ENCODE measurements at places on chromosomes 5 and 9.

DNA sequence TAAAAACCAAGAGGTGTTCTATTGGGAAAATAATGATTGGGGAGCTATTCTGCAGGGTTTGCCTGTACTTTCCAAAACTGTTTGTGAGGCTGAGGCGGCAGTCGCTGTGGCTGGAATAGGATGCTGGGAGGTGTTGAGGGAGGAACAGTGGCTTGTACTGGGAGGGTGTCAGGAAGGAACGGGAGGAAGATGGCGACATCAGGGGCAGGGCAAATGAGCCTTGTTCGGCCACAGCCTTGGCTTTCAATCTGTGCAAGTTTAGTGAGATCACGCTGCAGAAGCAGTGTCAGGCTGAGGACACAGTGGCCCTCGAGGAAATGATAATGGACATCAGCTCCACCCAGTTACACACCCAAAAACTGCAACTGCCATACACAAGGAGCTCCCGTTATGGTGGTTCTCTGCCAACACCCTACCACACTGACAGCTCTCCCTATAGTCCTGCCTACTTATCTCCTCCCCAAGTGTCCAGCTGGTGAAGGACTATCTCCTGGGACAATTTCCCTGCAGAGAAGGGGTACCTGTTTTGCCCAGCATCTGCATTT is 27.3 kb downstream of the KIF2A start:
- DNase-seq: no peak

GRCh38 chr9:72089451-72090130 is 29.2 kb upstream of the C9orf57 start:
- DNase-seq: no peak

DNA sequence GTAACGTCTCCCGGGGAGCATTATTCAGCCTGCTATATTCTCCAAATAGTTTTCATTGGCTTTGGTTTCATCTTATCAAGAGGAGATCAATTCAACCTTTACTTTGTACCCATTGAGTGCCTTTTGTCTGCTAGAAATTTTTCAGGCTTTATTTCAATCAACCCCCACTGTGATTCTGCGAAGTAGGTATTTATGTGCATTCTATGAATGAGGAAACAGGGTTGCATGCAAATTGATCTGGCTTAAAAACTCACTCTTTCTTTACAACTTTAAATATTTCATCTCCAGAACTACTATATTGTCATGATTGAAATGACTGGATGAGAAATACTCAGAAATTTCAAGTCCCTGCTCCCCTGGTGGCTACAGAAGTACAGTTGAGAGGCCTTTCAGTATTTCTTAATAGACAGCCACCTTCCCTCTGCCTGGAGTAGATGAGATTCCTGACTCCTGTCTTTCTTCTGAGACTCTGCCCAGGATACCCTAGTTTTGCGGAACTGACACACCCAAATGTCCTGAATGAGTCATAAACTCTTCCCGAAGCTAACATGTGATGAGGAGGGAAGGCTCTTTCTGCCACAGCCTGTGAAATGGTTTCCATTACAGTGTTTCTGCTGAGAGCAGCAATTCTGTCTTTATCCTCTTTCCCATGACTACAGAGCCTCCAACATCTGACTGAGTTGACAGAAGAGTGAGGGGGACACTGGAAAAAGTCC is 52.6 kb upstream of the TNC start:
- DNase-seq: no peak

GRCh38 chr9:133371261-133371711 is 4.6 kb downstream of the SURF4 start:
- no peak for DNase-seq

DNA sequence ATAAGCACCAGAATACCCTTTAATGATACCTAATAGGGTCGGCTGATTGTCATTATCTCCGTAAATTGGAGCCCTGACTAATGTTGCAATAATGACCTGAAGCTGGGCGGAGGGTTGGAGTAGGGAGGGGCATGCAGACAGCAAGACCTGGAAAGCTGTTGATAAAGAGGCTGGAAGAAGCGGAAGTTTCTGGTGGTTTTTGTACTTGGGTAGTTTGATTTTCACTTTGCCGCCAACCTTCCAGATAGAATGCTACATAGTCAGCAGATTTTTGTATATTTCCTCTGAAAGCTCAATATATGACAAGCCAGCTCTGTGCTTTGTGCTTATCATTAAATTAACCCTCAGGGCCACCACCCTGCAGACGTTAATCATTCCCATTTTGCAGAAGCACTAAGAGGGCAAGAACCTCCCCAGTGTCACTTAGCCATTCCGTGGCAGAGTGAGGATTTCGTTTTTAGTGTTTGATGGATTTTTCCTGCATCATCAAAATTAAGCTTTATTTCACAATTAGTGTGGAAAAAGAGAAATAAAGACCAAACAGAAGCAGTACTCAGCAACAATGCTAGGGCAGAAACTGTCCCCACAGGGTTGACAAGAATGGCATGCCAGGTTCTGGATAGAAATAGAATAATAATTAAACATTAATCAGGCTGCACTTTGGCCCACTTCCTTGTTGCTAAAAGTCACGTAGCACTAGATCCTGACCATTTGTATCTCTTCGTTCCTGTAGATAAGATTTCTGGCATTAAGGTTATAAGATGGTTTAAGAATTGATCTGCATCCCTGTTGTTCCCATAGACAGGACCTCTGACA is 34.7 kb downstream of the DIRAS2 start:
- no peak for DNase-seq
